GM23338 (cell line): ENCODE measurements at places on chromosomes 3 and 15. TPM values are rescaled to one million over a fixed set of nuclear protein-coding genes. Genes with fewer than 3 reads are reported as not detected.

MUSTN1 gene
- 1.4 TPM in 1 of 2 replicates, not detected in the other for total RNA-seq

- DNase-seq: peak; percentile 29
Observed at GRCh38 chr15:33612721-33613304, 302.0 kb downstream of the RYR3 start.

DNA sequence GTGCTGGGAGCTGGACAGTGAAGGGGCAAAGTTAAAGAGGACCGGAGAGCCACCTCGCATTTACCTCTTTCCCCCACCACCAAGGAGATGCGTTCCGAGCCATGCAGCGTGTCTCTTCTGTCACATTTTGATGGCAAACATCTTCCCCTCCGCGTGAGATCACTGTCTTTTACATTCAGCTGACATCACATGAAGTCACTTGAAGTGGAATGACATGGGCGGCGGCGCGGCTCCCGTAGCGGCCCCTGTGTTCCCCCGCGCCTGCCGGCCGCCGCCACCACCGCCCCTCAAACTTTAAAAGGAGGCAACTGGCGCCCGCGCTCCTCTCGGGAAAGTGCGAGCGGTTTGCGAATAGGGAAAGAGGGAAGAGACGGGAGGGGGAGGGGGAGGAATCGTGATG is at the start of gene FEZF2:
Gene FEZF2, minus strand, starts transcription at position 336 of the 400 bp plus-strand sequence. CDS start 682 bp downstream, outside the sequence.
- DNase-seq: peak; percentile 84

DNA sequence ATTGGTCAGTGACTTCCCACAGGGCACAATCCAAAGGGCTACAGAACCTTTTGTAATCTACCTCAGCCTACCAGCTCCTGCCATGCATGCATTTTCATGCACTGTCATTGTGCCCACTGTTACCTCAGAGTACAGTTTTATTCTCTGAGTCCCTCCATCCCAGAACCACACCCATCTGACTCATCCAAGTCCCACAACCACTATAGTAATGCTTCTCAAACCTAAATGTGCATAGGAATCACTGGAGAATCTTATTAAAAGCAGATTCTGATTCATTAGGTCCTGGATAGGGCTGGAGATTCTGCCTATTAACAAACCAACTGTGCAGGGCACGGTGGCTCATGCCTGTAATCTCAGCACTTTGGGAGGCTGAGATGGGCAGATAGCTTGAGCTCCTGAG is 3.7 kb upstream of the B3GALNT1 start:
- no peak for DNase-seq

DNA sequence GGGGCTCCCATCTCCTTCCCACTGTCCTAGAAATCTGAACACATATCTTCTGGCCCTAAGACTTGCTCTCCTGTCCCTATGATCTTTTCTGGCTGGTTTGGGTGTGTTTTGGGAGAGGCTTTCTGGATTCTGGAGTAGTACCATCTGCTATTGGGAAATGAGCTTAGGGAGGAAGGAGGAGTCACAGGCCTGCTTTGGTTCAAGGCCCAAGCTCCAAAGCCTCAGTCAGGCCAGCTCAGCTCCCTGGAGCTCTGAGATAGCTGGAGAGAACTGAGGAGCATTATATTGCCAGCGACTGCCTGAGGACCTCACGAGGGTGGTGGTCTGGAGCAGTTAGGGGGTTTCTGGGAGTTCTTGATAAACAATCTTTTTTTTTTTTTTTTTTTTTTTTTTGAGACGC is 18.7 kb downstream of the RASGRF1 start:
- DNase-seq: no peak

NME9 gene
- 0.14 TPM in 1 of 2 replicates, not detected in the other for total RNA-seq

DNA sequence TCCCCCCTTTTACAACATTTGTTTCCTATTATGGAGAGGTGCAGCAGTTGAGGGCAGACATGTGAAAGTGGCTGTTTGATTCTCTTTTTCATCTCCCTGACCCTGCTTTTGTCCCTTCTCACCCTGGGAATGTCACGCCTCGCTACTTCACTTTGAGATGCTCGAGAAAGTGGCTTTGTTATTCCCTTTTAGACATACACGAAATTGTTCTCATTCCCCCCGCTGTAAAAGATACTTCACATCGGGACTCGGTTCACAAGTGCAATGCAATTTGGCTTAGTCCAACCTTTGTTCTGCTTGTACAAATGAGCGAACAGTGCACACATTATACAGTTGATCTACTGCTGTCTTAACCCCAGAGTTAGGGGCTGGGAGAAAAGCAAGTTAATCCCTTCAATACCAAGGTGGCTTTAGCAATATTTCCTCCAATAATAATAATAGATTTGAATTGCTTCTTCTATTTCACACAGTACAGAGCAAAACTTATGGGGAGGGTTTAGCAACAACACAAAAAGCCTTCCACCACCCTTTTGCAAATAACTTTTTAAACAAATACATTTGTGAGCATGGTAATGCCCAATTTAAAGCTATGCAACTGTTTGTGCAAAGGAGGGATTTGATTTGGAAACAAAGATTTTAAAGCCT is 5.7 kb upstream of the FOXB1 start:
- peak; percentile 65 for DNase-seq

- no peak for DNase-seq
Observed at GRCh38 chr3:82130046-82130445, 368.6 kb upstream of the GBE1 start.

PAQR9 gene
- total RNA-seq: 2.0 and 2.3 TPM in 2 replicates

DNA sequence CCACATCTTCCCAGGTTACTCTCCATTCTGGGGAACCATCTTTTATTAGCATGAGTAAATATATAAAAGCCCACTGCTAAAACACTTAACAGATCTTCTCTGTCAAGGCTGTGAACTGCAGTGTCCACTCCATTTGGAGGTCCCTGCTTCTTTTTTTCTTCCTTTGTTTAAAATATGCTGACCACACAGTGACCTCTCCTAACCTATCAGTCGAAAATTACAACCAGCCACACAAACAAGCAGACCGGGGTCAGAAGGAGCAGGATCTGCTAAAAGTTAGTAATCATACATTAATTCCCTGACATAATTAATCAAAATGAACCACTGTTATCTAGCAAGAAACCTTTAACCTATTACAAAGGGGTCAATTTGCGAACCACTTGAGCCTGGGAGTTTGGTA is 427.9 kb upstream of the NR2F2 start:
- no peak for DNase-seq

GALNT15 gene
- 0.35 TPM in 1 of 2 replicates, not detected in the other for total RNA-seq

DNA sequence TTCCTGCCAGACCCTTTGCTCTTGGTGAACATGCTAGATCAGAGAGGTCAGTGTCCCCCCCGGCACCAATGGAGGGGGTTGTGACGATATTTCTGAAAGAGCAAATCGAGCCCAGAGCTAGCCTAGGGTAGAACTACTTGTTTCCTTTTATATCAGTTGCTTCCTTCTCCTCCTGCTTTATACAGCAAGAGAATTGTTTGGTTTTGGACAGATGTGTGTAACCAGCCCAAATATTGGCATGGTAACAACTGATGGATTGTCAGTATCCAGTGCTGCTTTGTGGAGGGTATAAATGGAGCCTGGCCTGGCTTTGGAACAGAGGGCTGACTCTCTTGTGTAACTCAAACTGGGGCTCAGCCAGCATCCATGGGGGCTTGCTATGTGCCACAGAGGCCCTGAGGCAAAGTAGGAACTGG is 27.2 kb downstream of the SNX1 start:
- no peak for DNase-seq

DNA sequence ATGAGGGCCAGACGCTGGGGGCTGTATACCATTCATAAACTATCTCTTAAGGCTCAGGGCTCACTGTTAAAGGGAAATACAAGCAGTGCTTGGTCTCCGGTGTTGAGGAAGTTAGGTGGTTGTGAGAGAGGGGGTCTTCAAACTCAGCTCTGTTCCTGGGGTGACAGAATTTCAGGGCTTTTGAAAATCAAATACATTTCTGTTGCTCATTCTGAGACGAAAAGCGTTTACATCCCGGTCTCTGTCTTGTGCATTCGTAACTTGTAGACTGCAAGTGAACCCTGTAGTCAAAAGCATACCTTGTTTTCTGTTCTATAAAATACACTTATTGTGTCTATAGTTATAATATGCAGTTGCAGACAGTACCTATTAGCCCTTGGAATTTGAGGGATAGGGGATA is 1.7 kb downstream of the SLCO3A1 start:
- no peak for DNase-seq

GRCh38 chr3:181076558-181076957 is 87.0 kb upstream of the DNAJC19 start:
- DNase-seq: no peak

FSIP1 gene
- total RNA-seq: 0.70 and 2.1 TPM in 2 replicates

DNA sequence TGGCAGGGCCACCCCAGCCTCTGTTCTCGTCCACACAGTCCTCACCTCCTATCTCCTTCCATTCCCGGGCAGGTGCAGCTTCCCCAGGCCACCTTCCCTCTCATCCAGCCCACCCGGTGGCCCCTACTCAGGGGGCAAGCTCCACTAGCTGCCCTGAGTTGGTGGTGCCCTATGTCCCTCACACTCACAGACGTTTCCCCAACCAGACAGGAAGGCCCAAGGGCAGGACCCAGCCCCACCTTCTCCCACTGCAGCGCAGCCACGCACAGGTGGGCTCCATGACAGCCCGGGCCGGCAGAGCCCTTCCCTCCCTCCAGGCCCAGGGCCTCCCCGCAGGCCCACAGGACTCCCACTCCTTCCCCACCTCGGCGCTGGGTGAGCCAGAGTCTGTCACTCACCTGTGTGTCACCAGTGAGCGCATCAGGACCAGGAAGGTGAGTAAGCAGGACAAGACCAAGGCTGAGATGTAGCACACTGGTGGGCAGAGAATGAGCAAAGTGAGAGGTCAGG is 11.1 kb downstream of the ISLR start:
- DNase-seq: no peak

SLC4A7 gene
- total RNA-seq: 101 and 110 TPM in 2 replicates

DNA sequence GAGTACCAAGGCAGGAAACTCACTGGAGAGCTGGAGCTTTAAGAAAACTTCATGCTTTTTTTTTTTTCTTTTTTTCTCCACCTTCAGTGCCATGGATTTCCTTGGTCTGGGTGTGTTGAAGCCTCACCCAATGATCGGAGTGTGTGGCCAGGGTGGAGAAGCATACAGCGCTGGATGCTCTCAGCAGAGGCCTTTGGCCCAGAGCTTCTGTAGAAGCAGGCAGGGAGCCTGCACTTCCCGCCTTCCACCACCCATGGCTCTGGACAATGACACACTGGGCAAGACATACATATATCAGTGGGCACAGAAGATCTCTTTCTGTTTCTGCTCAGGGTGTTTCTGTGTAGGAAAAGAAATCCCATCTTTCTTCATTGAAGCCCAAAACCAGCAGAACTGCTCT is 55.8 kb upstream of the ACAD9 start:
- DNase-seq: no peak

DNA sequence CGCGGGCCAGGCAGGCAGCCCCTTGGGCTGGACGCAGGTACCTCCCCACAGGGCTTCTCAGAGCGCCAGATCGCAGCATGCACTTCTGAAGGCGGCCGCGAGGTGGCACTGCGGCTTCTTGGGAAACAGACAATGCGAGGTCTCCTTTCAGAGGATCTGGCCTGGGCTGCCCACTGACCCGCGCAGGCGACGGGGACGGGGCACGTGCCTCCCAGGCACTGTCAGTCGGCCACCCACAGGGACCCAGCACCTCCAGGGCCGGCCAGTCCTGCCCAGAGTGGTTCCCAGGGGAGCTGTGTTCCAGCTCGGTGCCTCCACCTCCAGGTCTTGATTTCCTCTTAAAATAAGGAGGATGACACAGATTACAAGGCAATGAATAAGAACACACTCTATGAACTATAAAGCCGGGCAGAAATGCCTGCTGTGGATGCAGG is 24.4 kb upstream of the TXNRD3 start:
- peak; percentile 89 for DNase-seq

GRCh38 chr3:861721-862120 is 231.1 kb upstream of the CNTN6 start:
- no peak for DNase-seq

HTR3E gene
- total RNA-seq: not detected in 2 replicates

DNA sequence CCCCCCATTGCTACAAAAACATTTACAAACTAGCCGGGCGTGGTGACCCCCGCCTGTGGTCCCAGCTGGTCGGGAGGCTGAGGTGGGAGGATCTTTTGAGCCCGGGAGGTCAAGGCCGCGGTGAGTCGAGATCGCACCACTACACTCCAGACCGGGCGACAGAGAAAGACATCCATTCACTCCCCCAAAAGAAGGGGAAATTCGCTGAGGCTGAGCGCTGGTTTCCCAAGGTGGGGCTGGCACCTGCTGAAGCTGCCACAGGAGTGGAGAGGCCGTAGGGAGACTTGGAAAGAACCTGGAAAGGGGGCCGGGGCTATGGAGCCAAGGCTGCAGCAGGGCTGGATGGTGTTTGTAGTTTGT is 732 bp upstream of the CRTC3 start:
- DNase-seq: no peak

SRGAP3 gene
- 8.6 and 9.4 TPM in 2 replicates for total RNA-seq

ECE2 gene
- 0.24 TPM in 1 of 2 replicates, not detected in the other for total RNA-seq

DNA sequence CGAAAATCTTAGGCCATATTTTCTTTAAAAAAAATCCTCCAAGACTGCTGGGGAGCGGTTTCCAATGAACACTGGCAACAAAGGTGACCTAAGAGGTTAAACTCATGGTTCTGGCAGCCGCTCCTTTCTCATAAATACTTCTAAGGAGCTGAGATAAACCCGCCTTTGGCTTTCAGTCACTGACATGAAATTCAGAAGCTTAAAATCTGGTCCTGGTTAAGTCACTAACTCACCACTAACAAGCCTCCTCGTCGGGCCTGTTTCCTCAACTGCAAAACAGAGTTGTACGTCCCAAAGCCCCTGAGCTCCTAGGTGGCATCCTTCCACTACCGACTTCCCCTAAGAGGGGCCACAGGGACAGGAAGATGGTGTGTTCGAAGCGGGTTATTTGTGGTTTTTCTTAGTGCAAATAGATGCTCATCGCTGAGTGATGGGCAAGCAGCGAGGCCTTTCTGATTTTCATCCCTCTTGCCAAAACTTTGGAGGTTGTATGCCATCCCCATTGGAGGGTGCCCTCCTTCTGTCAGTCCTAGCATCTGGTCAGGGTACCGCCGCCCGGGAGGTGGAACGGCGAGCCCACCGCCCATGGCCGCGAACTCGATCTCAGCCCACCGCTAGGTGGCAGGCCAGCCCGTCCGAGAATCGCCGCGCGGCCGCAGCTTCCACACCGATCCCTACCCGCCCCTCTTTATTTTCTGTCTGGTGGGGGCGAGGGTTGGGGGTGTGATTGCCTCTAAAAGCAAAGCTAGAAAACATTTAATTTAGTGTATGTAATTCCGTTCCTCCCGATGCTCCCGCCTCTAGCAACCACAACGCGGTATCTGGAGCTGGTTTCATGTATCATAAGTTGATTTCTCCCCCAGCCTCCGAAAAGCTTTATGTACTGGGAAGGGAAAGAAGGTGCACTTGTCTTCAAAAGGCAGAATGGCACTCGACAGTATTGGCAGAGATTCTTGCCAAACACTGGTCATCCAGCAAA is 4.6 kb downstream of the BCL6 start:
- DNase-seq: peak; percentile 75

- DNase-seq: no peak
Observed at GRCh38 chr3:185630182-185630622, 44.1 kb downstream of the SENP2 start.

GRCh38 chr3:124082343-124082742 is 90.4 kb upstream of the ROPN1 start:
- no peak for DNase-seq
